ENCODE measurements at places on chromosomes 12 and 14.

DNA sequence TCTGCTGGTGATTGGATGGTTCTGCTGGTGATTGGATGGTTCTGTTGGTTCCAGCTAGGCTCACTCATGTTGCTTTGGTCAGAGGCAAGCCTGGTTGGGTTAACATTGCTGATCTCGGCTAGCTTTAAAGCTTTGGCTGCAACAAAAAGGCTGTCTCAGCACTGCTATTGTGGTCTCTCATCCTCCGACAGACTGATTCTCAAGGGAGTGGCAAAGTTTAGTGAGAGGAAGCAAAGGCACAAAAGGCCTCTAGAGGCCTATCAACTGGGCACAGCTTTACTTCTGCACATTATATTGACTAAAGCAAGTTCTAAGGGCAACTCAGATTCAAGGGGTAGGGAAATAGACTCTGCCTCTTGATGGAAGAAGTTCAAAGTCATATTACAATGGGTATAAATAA lies 84.7 kb upstream of the LGR5 start:
- DNase-seq, result no peak

GRCh38 chr12:87866578-87867292 lies 162.5 kb downstream of the C12orf50 start:
- DNase-seq, result peak; percentile 51

DNA sequence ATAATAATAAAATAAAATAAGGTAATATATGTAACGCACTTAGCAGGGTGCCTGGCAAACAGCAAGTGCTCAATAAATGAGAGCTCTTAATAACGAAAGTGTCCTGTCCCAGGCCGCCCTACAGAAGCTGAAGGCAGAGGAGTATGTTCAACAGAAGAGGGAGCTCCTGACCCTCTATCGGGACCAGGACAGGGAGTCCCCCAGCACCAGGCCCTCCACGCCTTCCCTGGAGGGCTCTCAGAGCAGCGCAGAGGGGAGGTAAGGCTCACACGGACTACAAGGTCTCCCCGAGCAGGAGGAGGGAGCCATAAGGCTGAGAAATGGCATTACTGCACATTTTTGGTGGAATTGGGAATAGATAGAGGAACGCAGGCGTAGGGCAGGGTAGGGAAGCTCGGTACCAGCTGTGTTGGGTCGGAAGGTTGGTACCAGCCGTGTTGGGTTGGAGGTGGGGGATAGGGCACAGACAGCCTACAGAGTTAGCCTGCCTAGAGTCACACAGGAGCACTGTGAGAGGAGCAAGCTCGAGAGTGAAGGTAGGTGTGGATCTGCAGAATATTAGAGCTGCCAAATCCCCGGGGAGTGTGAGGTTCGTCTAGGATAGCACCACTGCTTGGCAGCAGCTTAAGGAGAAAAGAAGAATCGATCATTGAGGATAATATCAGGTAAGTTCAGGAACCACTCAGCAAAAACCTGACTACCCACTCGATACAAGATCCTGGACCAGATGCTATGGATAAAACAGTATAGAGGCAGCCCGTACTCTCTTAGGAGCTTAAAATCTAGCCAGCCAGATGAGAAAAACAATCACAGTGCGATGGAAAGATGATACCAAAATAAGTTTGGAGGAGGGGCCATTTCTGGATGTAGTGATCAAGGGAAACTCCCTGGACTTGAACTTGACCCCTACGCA lies 15.3 kb downstream of the TNFRSF1A start:
- peak; percentile 75 for DNase-seq

DNA sequence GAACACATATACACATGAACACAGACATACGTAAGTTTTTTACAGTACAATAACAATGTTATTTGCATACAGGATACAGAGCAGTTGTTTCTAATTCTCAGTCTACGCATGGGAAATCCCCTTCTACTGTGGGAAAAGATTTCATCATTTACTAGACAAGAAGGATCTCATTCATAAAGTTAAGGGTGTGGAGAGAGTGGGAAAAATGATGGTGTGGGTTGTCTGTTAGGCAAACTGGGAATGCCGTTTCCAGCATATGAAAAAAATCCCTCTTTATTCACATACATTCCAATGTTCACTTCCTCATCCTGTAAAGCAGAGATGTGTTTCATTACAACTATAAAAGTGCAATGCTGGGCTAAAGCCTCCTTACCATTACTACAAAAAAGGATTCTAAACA lies 120.9 kb downstream of the SINHCAF start:
- peak; percentile 56 for DNase-seq

DNA sequence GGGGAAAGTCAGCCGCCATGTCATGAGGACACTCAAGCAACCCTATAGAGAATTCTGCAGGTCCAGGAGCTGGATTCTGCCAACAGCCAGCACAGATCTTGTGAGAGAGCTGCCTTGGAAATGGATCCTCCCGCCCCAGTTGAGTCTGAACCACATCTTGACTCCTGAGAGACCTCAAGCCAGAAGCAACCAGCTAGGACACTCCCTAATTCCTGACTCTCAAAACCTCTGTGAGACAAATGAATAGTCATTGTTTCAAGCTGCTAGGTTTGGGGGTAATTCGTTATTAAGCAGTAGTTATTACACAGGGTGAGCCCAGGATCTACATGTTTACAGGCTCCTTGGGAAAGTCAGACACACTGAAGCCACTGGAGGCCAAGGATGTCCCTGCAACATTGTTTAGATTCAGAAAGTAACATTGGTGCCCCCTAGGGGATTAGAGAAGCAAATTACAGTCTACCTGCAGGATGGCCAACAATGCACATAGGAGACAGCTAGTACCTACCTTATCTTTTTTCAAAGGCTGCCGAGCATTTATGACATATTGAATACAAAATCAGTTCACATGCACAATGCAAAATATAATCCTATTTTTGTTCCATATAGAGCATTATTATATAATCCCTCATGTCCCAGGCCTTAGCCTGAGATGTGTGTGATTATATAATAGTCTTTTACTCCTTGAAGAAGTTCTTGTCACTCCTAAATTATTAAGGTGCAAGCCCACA lies 57.9 kb upstream of the FICD start:
- DNase-seq, result peak; percentile 57

DNA sequence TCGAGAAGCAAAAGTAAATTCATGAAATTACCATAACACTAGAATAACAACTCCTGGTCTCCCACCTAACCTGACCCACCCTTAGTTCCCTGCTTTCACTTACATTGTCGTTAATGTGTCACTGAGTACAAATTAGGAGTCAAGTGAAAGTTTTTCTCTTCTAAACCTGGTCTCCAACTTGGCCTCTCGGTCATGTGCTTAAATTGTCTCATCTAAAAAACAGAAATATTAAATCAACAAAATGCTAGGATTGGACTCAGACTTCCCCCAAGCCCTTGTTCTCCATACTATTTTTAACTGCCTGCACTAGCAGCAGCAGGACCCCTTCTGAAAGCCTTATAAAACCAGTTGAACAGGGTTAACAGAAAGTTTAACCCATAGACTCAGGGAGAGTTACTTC lies 1.8 kb upstream of the BTG1 start:
- no peak for DNase-seq

DNA sequence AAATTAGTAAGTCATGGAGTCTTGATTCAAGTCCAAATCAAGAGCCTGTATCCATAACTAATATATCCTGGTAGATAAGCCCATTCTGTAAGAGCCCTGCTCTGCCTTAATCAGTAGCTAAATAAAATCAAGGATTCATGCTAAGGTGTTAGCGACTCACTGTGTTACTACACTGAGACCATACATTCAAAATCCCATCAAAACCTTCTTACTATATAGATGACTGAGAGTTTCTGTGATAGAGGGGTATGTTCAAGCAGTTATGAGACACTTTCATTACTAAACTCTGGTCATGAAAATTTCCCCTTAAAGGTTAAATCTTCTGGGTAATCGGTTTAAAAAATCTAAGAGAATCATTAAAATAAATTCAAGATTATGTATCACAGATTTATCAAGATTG lies 78.5 kb downstream of the MDGA2 start:
- DNase-seq, result no peak

DNA sequence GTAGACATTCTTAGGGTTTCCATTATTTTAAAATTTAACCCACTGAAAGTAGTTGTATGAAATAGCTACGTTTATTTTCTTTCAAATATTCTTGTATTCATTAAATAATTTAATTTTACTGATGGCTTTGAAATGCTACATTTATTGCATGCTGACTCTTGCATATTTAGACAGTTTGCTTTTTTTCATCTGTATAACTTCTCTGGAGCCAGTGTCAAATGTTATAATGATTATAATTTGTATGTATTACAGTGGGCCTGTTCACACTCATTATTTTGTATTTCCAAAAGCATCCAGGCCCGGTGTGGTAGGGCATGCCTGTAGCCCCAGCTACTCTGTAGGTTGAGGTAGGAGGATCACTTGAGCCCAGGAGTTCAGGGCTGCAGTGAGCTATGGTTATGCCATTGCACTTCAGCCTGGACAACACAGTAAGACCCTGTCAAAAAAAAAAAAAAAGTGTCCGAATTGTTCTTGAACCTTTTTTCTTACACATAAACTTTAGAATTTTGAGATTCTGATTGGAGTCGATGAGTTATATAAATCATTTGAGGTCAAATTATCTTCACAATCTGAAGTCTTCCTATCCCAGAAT lies 905 bp downstream of the ZNF84 start:
- no peak for DNase-seq

DNA sequence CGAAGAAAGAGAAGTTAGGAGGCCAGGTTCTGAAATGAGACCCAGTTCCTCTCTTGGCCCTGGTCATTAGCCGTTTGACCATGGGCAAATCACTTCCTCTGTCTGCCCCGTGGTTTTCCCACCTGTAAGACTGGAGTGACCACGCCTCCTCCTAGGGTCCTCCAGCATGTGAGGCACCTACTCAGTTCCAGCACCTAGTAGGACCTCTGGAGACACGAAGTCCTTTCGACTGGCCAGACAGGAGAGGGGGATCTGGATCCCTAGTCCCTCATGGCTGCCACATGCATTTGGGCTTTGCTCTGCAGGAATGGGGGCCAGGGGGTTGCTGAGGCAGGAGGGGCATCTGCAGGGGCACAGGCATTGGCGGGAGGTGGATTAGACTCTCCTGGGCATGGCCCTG lies 16.3 kb downstream of the TRPV4 start:
- no peak for DNase-seq

- no peak for DNase-seq
These were observed 117.6 kb upstream of the PLEKHG7 start for GRCh38 chr12:92585115-92585727.

GRCh38 chr14:36582011-36582873 lies at the start of gene NKX2-8:
Gene NKX2-8, minus strand, starts transcription at chr14:36582614. Its CDS starts 225 bp downstream, at chr14:36582389.
- no peak for DNase-seq
